ENCODE measurements at places on chromosomes 13 and 19.

DNA sequence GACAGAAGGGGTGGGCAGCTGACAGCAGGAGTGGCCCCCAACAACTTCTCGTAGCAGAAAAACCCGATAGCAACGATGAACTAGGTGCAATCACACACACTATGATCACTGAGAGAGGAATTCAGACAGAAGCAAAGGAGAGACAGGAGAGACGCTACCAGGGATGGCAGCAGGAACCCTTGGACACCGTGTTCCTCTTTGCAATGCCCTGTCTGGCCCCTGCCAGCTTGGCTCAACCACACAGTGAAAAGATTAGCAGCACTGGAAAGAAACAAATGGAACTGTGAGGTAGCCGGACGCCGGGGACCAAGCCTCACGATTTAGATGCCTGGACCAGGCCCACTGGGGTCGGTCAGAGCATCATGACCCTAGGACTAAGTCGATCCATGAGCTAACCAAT, 23.6 kb downstream of the DCAF15 start:
- DNase-seq: no peak

- DNase-seq: no peak
Measured at GRCh38 chr13:23463661-23464060, 30.2 kb upstream of the SACS start.

DNA sequence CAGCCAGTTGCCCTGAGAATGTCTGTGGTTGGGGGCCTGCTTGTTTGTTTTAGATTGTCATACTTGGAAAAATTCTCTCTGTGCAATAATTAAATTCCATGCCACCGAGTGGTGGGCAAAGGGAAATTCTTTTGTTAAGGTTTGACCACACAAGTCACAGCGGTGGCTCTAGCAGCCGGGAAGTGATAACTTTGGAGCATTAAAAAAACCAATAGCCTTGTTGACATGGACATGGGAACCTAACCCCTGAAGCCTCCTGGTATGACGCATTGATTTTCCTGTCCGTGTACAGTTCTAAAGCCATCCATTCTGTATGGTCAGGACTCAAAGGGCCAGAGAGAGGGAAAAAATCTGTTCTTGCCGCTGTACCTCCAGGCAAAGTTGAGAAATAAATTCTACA, 384.9 kb upstream of the ZNF507 start:
- DNase-seq: no peak

DNA sequence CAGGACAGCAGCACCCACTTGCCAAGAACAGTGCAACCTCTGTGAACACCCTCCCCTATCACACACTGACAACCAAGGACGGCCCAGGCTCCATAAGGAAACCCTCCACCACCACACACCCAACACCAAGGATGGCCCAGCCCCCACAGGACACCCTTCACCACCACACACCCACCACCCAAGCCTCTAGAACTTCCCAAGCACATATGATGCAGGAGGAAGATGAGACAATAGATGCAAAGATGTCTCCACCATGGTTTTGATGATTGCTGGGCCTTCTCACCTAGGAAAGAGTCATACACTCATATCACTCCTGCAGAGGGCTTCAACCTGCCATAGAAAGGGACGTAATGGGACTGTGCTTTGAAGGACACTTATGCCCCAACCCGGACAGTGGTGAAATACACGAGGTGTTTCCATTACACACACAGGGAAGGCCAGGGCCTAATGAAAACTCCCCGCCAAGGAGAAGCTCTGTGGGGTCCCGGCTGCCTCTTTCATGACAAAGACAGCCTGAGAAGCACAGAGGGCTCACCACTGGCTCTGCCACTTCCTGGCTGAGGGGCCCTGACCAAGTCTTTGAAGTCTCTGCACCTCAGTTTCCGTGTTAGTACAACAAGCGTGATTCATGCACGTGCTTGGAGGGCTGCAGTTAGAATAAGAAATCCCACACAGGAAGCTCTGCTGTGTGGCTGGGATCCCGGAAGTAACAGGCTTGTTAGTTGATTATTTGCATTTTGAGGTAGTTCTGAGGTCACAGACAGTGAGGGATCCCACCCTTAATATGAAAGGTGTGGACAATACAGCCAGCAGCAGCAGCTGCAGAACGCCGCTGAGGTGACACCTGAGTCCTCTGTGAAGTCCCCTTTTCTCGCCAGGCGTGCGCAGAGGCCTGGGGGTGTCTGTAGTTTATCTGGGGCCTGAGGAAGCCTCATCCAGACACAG, 61.9 kb upstream of the ATP12A start:
- DNase-seq: no peak

- DNase-seq: no peak
Measured at GRCh38 chr13:76829572-76830327, 56.5 kb downstream of the KCTD12 start.

- DNase-seq: no peak
Measured at GRCh38 chr13:73608711-73609485, 525.3 kb downstream of the KLF12 start.

GRCh38 chr19:14479975-14480699, 5.0 kb upstream of the PTGER1 start:
- DNase-seq: no peak

- peak; percentile 75 for DNase-seq
Measured at GRCh38 chr13:98254513-98254912, 77.4 kb upstream of the RNF113B start.

DNA sequence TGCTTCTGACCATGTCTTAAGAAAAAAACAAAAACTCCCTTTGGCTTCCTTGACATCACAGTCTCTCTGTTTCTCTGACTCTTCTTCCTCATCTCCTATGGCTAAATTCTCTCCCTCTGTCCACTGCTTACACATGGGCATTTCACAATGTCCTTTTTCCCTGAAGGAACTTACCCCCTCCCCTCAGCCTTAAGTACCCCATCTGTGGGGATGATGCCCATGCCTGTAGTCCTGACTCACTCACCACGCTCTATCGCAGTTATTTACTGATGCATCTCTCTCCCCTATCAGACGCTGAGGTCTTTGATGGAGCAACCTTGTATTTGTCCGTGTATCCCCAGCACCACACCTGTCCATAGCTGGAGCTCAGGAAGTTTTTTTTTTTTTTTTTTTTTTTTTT, 32.4 kb downstream of the ACTN4 start:
- DNase-seq: no peak

DNA sequence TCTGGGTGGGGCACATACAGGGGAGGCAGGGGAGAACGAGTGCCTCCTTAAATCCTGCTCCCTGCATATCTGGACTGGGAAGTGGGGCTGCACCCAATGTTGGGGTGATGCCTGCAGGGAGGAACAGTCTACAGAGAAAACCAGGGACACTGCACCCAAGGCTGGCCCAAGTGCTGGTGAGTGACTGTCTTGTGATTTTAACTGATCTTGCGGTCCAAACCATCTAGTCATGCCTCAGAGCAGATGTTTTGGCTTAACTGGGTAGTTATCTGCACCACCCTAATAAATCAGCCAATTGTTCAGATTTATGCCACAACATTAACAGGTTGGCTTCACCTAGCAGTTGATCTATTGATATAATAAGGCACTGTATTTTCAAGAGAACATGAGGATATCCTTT, 219.2 kb upstream of the IRS2 start:
- no peak for DNase-seq

DNA sequence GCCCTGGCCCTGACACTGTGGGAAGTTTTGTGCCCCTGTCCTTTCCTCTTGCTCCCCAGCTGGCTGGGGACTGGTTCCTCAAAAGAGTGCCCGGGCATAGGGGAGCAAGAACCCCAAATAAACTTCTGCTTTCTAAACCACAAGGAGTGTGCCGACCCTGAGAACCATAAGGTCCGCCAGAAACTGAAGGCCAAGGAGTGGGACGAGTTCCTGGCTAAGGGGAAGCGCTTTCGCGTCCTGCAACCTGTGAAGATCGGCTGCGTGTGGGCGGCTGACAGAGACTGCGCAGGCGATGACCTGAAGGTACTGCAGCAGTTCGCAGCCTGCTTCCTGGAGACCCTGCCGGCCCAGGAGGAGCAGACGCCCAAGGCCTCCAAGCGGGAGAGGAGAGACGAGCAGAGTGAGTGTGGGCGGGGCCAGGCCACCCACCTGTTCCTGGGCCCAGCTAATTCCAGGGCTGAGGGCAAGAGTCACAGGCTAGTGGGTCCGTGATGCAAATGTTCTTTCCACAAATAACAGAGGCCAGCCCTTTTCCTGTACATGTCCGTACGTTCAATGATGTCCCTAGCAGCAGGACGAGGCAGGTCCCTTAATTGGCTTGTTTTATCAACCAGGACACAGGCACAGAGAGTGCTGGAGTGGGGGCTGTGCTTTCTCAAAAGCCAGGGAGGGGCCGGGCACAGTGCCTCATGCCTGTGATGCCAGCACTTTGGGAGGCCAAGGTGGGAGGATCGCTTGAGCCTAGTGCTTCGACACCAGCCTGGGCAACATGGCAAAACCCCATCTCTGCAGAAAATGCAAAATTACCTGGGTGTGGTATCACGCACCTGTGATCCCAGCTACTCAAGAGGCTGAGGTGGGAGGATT, 25.6 kb downstream of the UBXN6 start:
- no peak for DNase-seq

DNA sequence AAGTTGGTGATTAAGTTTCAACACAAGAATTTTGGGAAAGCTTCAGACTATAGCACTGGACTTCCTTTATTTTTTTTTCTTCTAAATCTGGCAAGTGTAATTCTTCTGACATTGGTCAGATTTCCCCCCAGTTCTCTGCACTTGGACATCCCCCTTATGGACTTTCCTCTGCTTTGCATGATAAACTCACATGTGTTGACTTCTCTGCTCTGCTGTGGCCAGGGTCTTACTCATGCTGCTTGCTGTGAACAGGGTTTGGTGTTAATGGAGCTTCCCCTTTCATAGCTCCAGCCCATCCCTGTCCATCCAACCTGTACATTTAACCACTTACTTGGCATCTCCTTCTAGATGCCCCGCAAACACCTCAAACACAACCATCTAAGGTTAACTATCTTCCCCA, 70.5 kb upstream of the SPATA13 start:
- DNase-seq: no peak

DNA sequence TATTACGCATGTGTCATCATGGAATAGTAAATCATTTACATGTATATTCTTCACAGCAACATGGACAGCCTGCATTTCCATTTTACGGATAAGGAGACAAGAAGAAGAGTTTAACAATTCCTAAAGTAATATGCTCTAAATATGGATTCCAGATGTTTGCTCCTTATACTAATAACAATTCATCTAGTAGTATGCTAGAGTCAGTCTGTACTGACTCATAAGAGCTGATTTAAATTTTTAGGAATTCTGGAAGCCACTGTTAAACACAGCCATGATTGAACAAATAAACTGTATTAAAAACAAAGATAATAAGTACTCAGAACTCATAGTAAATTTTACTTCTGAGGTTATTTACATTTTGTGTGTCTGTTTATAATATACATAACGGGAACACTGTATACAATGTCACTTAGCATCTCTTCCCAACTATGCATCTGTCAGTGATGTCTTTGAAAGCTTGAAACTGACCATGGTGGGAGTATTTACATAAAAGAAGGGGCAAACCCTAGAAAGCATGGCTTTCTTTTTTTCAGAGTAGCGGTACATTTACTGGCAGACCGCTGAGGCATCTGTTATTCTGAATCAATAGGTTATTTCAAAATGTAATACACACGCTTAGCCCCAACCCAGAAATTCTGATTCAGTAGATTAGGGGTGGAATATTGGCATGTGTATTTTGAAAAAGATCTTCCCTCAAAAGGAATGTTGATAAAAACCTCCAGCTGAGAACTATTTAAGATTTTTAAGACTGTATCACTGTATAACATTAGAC, 12.9 kb downstream of the ZC3H13 start:
- no peak for DNase-seq

DNA sequence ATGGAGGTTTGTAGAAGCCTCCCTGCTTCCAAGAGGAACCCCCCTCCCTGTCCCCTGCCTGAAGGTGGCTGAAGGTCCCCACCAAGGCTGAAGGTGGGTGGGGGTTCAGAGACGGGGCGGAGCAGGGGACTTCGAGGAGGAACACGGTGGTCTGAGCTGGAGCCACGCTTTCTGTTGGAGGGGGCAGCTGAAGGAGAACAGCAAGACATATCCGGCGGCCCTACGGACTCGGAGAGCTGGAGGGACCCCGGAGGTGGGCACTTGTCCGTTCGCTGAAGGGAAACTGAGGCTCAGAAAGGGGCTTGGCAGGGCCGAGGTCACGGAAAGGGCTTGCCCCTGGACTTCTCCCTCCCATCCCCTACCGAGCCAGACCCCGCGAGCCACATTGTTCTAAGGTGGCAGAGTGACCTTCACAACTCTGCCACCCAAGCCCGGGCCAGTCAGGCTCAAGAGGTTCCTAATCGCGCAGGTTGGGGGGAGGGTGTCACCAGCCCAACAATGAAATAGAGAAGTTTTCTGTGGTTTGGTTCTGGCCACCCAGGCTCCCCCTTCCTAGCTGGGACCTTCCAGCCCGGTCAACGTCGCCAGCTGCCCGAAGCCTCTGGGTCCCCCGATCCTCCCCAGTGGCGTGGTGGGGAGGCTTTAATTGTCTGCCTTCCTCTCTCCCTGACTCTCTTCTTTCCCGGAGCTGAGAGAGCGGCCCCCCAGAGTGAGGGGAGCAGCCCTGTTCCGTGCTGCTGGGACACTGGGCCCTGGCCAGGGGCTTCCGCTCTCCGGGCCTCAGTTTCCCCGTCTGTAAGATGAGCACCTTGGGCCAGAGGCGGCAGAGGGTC, 15.5 kb upstream of the KCNN1 start:
- DNase-seq: no peak

DNA sequence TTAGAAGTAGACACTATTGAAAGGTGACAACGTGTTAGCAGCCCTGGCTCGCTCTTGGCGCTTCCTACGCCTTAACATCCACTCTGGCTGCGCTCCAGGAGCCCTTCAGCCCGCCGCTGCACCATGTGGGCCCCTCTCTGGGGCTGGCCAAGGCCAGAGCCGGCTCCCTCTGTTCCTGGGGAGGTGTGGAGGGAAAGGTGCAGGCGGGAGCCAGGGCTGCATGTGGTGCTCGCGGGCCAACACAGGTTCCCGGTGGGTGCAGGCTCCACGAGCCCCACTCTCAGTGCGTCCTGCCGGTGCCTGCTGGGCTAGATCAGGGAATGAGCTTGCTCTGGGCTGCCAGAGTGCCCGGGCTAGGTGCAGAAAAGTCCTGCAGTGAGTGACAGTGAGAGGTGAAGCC, 1284.3 kb downstream of the OLFM4 start:
- no peak for DNase-seq

DNA sequence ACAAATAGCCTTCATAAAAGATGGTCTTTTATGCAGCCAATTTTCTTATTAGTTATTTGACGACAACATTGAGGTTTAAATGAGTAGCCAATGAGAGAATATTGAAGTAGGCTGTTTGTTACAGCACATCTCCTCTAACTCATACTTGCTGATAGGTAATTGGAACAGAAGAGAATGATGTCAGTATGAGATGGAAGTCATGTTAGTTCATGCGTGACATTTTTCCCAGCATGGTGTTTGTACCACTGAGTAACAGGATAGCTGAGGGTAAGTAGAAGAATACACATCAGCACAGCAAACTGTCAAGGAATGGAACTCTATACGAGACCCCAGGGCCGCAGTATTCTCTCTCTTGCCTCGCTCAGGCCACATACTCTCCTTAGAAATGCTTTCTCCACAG, 37.2 kb downstream of the COL4A2 start:
- no peak for DNase-seq

DNA sequence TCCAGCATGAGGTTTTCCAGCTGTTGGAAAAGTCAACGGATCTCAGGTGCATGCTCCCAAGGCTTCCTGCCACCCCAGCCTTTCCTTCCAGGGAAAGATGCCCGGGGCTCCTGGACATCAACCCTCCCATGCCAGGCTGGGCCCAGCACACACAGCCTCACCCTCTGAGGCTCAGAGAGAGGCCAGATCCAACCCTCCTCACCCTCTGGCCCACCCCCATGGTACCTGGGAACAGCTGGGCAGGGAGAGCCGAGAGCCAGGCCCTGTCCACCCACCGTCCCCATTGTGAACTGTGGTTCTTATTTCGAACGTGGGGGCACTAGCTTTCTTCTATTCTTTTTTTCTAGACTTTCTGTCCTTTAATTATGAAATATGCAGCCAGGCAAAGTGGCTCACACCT, 9.9 kb upstream of the CCNP start:
- no peak for DNase-seq

All from astrocyte of the spinal cord (primary cell).